ENCODE measurements at places on chromosomes 12 and 14.

- no peak for DNase-seq
Measured at GRCh38 chr14:70514168-70515069, 20.4 kb downstream of the ADAM20 start.

- DNase-seq: no peak
Measured at GRCh38 chr12:17528394-17528793, 561.6 kb downstream of the RERGL start.

GRCh38 chr12:12890543-12891079 lies 751 bp upstream of the GPRC5A start:
- DNase-seq: no peak

GRCh38 chr12:82527165-82527780 lies 159.4 kb upstream of the TMTC2 start:
- peak; percentile 24 for DNase-seq

- no peak for DNase-seq
Measured at GRCh38 chr14:104011824-104012517, 69.6 kb upstream of the RD3L start.

- no peak for DNase-seq
Measured at GRCh38 chr14:102593825-102594137, 1.3 kb downstream of the RCOR1 start.

- no peak for DNase-seq
Measured at GRCh38 chr14:25884657-25885056, 713.2 kb downstream of the NOVA1 start.

- DNase-seq: no peak
Measured at GRCh38 chr14:93804654-93805053, 16.4 kb upstream of the PRIMA1 start.

- DNase-seq: no peak
Measured at GRCh38 chr12:106112145-106112821, 26.5 kb downstream of the NUAK1 start.

DNA sequence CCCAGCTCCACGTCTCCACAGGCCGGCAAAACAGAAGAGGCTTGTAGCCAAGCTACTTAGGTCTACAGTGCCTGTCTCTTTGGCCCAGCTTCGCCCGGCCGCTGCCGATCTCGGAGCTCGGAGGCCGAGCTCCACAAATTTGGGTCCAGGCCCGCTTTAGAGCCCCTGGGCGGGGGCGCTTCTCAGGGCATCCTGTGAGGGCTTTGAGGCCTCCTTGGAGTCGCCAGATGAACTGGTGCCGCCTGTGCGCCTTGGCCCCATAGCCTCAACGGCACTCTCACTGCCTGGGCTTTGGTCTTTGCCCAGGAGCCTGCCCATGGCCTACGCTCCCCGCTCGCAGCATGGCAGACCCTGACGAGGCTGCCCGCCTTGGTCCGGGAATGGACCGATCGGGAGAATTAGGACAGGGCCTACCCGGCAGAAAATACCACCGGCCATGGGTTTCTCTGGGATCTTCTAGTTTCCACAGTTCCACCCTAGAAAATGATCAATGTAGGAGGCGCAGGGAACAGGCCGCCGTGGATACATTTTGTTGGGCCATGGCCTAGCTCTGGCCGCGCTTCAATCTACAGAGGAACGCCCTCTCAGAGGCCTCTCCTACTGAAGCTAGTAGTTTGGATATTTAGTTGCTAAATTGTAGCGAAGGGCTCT lies 953 bp upstream of the NKX2-8 start:
- DNase-seq: no peak

DNA sequence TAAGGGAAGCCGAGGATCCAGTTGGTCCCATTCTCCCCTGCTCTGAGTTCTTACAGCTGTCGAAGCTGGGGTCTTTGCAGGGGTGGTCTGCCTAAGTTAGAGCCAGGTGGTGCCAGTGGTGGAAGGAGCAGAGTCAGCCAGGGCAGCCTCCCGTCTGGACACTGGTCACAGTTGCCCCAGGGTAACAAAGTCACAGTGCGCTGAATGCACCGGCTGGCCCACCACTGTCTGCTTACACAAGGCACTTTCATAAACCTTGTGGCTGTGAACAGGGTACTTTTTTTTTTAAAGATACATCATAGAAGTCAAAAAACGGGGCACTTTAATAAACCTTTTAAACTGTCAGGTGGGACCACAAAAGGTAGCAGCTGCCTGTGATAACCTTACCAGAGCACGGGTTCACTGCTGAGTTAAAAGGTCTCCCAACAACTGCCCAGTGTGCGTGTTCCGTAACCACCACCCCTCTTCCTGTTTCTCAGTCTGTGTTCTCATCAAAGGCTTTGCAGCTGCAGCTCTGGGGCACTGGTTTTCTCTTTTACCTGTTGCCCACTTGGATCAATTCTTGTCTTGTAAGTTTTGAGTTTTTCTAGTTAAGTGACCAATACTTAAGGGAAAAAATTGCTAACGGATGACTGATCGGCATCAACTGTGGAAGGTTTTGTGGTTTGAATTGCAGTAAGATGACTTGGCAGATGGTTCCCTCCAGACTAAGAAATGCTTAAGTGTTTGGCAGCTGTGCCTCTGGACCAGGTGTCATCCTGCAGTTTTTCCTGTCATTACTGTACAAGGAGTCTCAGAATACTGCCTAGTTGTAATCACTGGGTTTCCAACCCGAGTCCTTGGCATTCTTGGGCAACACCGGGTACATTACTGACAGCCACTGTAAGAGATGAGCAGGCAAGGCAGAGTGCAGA lies 55.9 kb downstream of the DYNC1H1 start:
- DNase-seq: peak; percentile 81

DNA sequence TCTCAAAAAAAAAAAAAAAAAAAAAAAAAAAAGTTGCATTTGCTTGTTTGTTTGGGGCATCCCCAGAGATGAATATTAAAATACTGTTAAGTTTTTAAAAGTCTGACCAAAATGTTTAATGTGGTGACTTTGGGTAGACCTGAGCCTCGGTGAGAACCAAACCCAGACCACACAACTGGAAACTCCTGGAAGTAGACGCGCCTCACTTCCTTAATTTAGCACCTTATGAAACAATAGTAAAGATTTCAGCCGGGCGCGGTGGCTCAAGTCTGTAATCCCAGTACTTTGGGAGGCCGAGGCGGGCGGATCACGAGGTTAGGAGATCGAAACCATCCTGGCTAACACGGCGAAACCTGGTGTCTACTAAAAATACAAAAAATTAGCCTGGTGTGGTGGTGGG lies 9.3 kb downstream of the NFKBIA start:
- DNase-seq: no peak

GRCh38 chr14:32978691-32979255 lies 40.1 kb downstream of the NPAS3 start:
- no peak for DNase-seq

DNA sequence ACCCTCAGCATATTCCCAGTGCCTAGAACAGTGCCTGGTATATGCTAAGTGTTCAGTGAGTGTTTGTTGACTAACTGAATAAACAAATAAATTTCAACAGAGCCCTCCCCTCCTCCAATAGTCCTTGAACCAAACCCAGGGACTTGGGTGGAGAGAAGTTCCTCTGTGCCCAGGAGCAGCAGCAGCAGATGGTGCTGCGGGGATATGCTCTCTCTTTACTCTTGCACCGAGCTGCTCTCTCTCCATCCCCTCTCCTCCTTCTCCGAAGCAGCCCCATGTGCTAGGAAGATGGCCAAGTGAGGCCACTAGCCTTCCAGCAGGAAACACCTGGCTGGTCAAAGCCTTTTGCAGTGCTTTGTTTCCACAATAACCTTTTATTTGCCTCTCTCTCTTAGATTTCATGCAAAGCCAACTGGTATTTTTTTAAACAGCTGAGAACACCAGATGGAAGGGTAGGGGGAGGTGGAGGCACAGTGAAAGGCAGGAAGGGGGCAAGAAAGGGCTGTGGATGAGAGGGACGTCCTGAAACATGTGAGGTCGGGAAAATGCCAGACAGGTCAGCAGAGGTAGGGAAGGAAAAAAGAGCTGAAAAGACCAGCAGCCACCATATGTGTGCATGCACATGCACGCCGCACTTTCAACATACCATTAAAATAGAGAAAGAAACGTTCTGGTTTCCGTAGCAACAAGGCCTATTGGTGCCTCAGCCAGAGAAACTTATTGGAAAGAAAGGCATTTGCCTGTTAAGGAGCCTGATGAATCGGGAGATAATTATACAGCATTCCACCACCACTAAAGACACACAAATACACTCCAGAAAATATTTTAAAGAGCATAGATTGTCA lies 78.9 kb downstream of the EMP1 start:
- no peak for DNase-seq

DNA sequence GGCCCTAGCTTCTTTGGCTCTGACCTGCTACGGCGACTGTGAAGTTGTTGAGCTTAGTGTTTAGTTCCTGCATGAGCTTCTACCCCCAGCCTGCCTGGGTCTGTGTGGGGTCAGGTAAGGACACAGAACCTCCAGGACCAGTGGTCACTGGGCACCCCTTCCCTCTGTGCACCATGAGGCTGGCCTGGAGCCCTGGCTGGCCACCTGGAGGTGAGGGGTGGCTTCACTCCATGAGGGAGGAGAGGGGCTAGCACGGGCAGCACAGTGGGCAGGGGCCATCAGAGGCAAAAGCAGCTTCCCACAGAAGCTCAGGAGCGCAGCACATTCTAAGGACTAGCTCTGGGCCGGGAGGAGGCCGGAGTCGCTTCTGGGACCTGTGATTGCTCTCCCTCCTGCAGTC lies 36.7 kb downstream of the CCDC92 start:
- no peak for DNase-seq

DNA sequence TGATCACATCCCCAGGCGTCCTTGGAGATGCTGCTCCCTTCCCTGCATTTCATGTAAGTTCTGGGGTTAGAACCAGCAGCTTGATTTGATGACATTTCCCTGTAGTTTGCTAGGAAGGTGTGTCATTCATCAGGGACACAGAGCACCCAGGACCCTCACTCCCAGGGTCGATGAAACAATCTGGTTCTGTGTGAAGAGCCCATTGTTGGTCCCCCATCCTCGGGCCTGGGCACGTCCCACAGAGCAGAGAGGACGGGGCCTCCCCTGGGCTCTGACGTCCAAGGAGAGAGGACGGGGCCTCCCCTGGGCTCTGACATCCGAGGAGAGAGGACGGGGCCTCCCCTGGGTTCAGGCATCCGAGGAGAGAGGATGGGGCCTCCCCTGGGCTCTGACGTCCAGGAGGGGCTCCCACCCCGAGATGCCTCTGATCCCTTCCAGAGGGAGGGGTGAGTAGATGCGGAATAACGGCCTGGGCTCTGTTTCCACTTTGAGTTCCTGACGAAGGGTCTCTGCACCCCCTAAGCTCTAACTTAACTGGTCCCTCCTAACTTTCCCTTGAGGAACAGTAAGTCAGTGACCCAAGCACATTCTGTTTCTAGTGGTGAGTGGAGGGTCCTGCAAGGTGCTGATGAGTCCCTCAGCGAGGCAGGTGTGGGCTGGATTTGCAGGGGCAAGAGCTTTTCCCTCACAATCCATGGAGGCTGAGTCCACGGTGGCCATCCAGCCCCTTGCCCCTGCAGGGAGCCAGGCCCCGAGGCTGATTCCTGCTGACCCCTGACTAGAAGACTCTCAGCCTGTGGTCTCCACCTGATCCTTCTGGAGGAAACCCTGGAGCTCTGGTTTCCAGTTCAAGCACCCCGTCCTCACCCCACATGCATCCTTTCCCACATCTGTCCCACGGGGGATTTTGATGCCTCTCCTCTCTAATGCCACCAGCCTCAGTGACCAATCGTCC lies 35.5 kb upstream of the SFSWAP start:
- DNase-seq: no peak

- DNase-seq: no peak
Measured at GRCh38 chr14:58947814-58948445, 240.5 kb upstream of the DAAM1 start.
